ENCODE measurements at places on chromosomes 1 and 21.

DNA sequence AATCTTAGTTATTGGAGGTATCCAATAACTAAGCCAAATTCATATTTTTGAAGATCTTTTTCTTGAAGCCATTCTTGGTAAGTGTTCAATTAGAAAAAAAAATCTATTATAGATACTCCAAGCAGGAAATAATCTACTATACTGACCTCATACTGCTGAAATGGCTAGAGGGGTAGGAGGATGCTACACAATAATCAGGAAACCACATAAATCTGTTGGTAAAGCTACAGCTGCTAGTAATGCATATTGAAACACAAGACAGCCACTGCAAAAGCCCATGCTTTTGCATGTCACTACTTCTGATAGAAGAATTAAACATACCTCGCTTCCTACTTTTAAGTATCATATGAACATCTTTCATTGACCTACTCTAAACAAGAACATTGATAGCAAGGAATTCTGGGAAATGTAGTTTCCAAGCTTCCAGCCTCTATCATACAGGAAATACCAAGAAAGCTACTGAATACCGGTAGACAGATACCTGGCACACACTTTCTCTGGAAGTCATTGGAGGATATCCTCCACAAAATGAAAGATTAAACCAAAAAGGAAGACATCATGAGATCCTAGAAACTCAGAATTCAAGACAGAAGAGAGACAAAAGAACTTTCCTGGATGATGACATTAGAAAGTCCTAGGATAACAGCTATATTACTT, 103.0 kb upstream of the VAV3 start:
- no peak for DNase-seq

- DNase-seq, result no peak
These were observed 129.1 kb downstream of the PIK3R3 start for GRCh38 chr1:46003315-46003714.

DNA sequence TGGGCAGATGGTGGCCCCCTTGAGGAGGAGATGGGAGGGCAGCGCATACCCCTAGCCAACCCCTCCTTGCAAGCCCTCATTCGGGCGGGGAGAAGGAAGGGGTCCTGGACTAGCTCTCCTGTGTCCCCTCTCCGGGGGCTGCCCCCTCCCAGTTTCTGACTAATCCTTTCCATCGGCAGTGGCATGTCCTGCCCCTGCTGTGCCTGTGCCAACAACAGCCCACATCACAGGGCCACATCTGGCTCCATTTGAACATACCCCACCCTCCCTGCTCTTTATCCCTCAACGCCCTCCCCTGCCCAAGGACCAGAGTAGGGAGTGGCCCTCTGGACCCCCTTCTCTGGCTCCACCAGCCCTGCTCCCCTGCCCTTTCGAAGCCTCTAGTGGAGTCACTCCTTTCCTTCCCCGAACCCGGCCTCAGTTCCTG, 11.0 kb upstream of the LMNA start:
- peak; percentile 79 for DNase-seq

DNA sequence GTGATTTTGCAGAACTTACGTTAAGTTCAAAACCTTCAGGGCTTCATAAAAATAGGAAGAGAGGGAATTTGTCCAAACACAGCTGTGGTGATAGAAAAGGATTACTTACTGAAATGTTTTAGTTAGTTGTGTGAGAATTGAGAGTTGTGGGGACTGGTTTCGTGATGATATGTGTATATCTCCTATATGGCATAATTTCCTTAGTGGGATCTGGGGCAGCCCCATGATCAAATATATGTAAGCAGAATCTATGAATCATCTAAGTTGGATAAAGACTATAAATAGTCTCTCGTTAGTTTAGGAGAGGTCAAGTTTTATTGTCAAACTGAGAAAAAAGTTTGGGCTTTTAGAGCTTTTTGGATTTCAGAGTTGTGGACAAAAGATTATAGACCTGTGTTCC, 14.9 kb downstream of the MTR start:
- DNase-seq, result no peak

GRCh38 chr1:53693339-53693738, 45.6 kb downstream of the GLIS1 start:
- peak; percentile 40 for DNase-seq
